ENCODE measurements at places on chromosomes 11 and 22.

GRCh38 chr11:133905677-133906156 is 51.1 kb downstream of the IGSF9B start:
- no peak for DNase-seq

GRCh38 chr11:65410936-65411680 is 11.5 kb upstream of the NEAT1 start:
- no peak for DNase-seq

DNA sequence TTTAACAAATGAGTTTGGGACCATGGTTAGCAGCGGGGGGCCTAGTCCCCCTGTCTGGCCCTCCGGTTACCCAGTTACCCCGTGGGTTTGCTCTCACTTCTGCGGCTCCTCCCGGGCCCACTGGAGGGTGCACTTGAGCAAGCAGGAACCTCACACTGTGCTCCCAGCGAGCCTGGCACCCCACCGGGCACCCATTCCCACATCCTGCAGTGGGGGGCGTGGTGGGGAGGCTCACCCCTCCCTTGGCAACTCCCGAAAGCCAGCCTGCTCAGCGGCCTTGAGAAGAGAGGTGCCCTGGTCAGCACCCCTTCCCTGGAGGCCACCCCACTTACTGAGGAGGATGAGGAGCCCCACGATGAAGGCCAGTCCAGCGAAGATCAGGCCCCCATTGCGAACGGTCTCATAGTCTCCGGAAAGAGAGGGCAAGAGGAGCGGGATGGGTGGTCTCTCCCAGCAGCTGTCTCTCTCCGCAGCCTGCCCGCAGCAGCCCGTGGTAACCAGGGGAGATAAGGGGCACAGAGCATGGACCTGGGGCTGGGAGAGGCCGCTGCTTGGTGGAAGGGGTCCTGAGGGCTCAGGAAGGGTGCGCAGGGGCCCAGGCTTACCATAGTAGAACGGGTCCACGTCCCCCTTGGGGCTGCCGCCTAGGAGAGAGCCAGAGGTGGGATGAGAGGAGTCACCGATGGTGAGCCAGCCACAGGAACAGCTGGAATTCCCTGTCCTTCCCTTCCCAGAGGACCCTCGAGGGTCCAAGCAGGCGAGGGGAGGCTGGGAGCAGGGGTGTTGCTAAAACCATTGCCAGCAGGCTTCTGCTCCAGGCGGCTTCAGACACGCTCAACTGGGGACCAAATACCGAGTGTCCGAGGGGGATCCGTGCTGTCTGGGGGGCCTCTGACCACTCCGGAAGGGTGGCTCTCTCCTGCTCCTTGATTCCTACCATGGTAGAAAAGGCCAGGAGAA is 2.2 kb downstream of the FXYD2 start:
- no peak for DNase-seq

- no peak for DNase-seq
Measured at GRCh38 chr22:24582056-24582814, 10.6 kb downstream of the LRRC75B start.

GRCh38 chr11:78825591-78826020 is 250.9 kb upstream of the NARS2 start:
- DNase-seq = no peak

GRCh38 chr22:26050079-26050478 is 119.2 kb upstream of the SEZ6L start:
- DNase-seq = no peak

GRCh38 chr11:65516135-65516968 is 8.5 kb upstream of the SCYL1 start:
- no peak for DNase-seq

GRCh38 chr22:20514658-20515406 is 7.4 kb downstream of the MED15 start:
- DNase-seq = no peak

DNA sequence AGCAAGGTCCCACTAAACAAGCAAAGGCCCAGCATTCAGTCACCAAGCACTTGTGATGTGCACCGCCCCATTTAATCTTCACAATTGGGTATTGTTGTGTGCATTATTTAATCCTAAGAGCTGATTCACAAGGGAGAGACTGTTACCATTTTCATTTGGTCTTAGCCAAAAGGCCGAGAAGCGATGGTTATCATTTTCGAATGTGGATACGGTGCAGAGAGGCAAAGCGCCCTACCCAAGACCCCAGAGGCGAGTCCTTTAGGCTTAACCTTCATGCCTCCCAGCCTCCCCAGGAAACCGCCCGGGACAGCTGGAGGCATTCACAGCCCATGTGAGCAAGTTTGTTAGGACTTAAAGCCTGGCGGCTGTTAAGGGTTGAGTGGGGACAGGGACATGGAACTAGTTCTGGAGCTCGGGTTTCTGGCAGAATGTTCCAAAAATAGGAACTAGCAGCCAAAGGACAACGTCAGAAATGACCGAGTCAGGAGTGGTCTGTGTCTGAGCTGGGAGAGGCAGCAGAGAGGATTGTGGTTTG is 13.0 kb upstream of the UPK3A start:
- no peak for DNase-seq

GRCh38 chr22:36461665-36462649 is 19.5 kb downstream of the TXN2 start:
- DNase-seq = no peak

DNA sequence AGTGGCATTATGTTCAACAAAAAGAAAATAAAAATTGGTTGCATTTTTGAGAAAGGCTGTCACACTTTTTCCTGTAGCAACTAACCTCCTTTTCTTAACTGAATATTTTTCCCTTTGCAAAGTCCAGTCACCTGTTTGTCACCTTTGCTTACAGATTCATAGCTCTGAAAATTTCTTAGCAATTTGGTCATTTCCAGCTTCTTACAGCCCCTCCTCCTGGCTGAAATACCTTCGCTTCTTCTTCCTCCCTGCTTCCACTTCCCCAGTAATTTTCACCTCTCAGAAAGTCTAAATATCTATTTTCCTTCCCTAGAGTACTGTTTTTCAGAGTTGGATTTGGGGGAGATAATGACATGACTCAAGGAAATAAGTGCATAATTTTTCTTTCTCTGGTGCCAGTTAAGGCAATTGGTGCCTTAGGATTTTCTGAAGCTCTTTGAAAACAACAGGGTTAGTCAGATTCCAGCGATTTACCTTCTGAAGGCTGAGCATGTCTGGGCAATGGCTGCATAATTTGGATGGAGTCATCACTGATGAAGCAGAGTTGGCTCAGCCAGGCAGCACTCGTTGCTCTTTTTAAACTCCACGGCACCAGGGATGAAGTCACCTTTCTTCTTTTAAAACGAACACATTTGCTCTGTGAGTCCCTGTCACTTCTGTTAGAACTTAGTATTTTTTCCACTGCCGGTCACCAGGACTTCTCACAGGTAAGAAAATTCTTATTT is 62.1 kb upstream of the AMOTL1 start:
- no peak for DNase-seq

DNA sequence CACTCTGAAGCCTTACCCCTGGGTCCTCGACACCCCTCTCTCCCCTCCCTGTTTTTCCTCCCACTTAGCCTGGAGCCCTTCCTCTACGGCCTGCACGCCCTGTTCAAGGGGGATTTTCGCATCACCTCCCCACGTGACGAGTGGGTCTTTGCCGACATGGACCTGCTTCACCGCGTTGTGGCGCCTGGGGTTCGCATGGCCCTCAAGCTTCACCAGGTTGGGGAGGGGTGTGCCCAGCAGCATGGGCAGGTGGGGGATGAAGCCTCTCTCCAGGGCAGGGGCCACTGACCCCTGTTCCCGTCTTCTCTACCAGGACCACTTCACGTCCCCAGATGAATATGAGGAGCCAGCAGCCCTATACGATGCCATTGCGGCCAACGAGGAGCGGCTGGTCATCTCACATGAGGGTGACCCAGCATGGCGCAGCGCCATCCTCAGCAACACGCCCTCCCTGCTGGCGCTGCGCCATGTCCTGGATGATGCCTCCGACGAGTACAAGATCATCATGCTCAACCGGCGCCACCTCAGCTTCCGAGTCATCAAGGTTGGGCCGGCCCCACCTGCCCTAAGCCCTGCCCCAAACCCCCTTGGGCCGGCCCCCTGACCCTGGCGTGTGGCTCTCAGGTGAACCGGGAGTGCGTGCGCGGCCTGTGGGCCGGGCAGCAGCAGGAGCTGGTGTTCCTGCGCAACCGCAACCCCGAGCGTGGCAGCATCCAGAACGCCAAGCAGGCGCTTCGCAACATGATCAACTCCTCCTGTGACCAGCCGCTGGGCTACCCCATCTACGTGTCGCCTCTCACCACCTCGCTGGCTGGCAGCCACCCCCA is 2.8 kb upstream of the SIPA1 start:
- no peak for DNase-seq

DNA sequence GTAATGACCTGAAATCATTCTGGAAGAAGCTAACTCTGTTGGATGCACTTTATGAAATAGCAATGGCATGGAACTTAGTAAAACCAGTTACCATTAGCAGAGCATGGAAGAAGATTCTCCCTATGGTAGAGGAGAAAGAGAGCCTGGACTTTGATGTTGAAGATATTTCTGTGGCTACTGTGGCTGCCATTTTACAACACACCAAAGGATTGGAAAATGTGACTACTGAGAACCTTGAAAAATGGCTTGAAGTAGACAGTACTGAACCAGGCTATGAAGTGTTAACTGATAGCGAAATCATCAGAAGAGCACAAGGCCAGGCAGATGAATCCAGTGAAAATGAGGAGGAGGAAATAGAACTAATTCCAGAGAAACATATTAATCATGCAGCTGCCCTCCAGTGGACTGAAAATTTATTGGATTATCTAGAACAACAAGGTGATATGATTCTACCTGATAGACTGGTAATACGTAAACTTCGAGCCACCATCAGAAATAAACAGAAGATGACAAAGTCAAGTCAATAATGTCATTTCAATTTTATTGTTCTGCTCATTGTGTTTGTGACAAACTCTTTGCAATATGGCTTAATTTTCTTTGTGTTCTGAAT is 2.0 kb downstream of the JRKL start:
- no peak for DNase-seq

GRCh38 chr11:113137713-113138529 is 176.5 kb upstream of the TTC12 start:
- DNase-seq = no peak

DNA sequence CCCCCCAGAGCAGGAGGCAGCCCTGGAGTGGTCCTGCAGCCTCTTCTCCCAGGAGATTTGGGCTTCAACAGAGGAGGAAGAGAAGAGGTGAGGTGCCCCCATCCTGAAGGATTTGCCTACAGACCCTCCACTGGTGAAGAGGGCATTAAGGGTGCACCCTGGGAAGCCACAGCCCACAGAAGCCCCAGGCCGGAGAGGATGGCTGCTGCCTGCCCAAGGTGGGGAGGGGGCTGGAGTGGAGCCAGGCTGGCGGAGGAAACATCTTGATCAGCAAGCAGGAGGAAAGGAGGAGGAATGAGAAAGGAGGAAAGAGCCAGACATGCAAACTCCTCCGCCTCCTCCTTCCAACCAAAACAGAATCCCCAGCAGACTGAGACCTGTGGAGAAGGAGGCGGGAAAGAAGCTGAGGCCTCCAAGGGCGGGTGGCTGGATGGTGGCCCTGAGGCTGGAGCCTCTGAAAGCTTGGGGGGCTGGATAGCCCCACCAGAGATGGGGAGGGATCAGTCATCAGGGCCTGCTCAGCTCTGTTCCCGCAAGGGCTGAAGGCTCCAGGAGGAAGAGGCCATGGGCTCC is 31.3 kb downstream of the ARRB1 start:
- no peak for DNase-seq

- no peak for DNase-seq
Measured at GRCh38 chr11:61106296-61106695, 4.0 kb downstream of the CD5 start.

DNA sequence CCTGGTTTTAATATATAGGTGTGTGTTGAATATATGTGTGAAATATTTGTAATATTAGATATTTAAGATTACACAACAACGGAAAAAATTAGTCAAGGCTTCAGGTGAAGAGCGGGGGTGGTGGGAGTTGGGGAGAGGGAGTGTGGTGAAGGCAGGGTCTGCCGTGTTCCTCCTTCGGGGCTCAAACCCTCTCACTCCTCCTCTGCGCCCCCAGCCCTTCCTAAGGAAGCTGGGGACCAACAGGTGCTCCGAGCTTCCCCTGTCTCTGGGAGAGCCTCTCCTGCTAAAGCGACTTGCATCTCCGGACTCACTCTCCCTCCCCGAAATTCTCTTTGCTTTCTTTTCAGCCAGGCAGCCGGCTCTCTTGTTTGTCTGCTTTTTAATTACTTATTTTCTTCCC is 960 bp upstream of the CADM1 start:
- DNase-seq = no peak

Data from stimulated activated CD8-positive, alpha-beta memory T cell treated with anti-CD3 and anti-CD28 coated beads, Interleukin-4, amount 100 ng/mL, for 1 hour (primary cell).